Activated B cell treated with CpG ODN at 0.5 μM for 24 hours (primary cell): ENCODE measurements at places on chromosomes 1 and 21.
A peak's percentile ranks its signal among the peaks of the same experiment; 100 is the strongest.

- no peak overlapping the region for H3K4me3 ChIP-seq
- H3K27me3 ChIP-seq: no peaks in the 10 kb centered on the region
- H3K36me3 ChIP-seq: no peaks in the 10 kb centered on the region
- DNase-seq: no peak
- no peak overlapping the region for H3K27ac ChIP-seq
- no peaks in the 10 kb centered on the region for H3K4me1 ChIP-seq
These were observed 448.7 kb downstream of the LTN1 start for GRCh38 chr21:28543975-28544374.

- H3K27me3 ChIP-seq: peaks cover 31% of the 10 kb centered on the region
- H3K4me3 ChIP-seq: no peak overlapping the region
These were observed 43.1 kb upstream of the SUCO start for GRCh38 chr1:172489847-172490246.

DNA sequence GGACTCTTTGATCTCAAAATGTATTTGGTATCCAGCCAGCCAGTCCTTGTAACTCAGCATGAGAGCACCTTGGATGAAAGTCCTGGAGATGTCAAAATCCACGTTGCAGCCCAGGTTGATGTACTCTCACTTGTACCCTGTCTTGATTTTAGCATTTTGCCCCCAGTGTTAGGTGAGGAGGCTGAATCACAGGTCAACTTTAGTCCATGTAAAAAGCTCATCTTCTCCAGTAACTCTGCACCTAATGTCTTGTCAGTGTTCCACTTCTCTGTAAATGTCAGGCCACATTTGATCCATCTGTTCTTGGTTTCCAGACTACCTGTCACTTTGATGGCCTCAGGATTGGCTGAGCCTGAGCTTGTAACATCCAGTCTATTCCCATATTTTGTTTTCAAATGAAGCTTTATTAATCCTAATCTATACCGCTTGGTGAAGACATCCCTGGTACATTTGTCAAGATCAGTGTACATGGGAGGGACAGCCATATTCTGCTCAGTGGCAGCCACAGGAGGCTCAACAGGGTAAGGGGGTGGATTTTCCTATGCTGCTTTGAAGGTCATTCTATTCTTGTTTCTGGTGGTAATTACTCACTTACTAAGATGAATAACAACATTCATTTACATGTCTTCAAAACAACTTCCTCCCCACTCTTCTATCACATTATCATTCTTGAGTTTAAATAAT is 24.1 kb upstream of the FCRL3 start:
- peaks cover 18% of the 10 kb centered on the region for H3K36me3 ChIP-seq
- H3K27me3 ChIP-seq: no peaks in the 10 kb centered on the region
- no peak for DNase-seq
- H3K4me3 ChIP-seq: peak overlapping the region; percentile 67
- H3K4me1 ChIP-seq: peaks cover 75% of the 10 kb centered on the region
- peak overlapping the region; percentile 97 for H3K27ac ChIP-seq

- no peak overlapping the region for H3K27ac ChIP-seq
- DNase-seq: no peak
- no peaks in the 10 kb centered on the region for H3K4me1 ChIP-seq
- H3K36me3 ChIP-seq: peaks cover under 1% of the 10 kb centered on the region
These were observed 71.7 kb downstream of the APP start for GRCh38 chr21:26098772-26099397.

DNA sequence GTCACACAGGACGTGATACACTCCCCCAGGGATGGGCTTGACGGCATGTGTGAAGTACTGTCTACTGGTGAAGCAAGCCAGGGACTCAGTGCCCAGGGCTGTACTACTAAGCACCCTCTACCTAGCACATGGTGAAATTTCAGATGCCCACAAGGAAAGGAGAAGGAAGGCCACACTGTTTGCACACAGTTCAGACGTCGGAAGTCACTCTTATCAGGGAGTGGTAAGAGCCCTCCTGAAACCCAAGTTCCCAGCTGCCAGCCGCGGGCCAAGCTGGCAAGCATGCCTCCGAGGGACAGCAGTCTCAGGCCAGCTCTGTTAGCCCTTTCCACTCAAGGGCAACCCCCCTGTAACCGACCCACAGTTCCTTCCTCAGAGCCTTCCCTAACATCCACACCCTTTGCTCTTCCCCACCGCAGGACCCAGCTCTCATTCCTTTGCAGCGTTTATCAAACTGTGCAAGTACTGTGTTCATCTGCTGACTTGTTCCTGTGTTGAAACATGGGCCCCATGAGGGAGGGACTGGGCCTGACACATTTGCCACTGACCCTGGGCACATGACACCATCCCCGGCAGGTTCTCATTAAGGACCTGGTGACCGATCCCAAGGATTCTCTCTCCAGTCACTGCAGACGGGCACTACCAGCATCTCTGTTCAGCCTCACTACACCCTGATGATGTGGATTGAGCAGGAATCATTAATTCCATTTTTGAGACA is 58.5 kb downstream of the SLC66A1 start:
- H3K36me3 ChIP-seq: peaks cover 57% of the 10 kb centered on the region
- DNase-seq: no peak
- peak overlapping the region; percentile 50 for H3K27ac ChIP-seq

GRCh38 chr1:221264848-221265247 is 385.6 kb downstream of the HLX start:
- H3K4me3 ChIP-seq: no peak overlapping the region
- DNase-seq: no peak
- no peak overlapping the region for H3K27ac ChIP-seq

DNA sequence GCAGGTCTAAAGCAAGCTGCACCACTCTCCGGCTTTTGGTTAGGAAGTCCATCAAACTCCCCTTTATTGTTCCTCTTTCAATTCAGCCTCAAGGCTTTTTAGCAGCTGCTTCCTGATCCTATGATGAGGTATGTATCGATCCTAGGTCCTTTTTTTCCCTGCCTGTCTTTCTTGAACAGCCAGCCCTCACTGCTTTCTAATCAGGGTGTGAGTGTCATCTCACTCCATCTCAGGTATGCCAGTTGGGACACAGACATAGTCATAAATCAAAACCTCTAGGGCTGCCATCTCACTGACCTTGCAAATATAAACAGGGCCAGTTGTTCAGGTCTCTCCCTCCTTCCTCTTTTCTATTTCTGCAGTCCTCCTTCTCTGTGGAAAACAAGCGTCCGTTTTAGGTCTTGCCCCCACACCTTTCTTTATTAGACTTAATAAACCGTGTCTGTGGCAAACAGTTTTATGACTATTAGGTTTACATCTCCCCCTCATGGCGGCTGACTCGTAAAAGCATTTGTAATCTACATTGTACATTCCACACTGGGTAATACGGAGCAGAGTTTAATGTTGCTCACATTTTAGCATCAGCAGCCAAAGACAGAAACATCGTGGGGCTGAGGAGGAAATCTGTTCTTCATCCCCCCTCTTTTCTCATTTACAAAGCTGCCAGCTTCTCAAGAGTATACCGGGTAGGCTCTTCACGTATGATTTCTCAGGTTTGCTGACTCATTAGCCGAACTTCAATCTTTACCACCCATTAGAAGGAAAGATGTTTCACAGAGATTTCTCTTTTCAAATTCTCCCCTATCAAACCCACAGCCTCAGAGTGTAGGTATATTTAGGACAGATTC is 11.6 kb downstream of the STYXL2 start:
- H3K4me3 ChIP-seq: peak overlapping the region; percentile 72
- peak overlapping the region; percentile 36 for H3K27ac ChIP-seq
- H3K36me3 ChIP-seq: no peaks in the 10 kb centered on the region

- no peak for DNase-seq
- no peaks in the 10 kb centered on the region for H3K36me3 ChIP-seq
- H3K27me3 ChIP-seq: peaks cover 28% of the 10 kb centered on the region
- no peak overlapping the region for H3K27ac ChIP-seq
These were observed 6.3 kb upstream of the PLD5 start for GRCh38 chr1:242530761-242531160.

DNA sequence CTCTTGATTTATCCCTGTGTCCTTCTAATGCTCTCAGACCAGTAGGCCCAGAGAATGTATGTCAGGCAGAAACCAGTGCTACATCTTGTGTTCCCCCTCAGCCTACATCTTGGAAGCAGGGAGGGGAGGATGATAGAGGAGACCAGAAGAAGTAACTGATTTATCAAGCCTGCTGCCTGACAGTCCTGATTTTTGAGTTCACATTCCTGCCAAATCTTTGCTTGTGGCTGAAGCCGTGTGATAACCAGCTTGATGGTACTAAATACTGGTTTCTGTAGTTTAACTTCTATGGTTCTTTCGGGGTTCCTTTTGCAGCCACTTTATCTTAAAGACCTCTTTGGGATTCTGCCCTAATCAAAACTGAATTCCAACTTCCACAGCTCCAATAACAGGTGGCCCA is 59.7 kb upstream of the WDR26 start:
- no peak overlapping the region for H3K27ac ChIP-seq
- no peaks in the 10 kb centered on the region for H3K27me3 ChIP-seq
- H3K36me3 ChIP-seq: no peaks in the 10 kb centered on the region
- peaks cover 17% of the 10 kb centered on the region for H3K4me1 ChIP-seq

GRCh38 chr1:33719326-33719725 is 144.6 kb upstream of the HMGB4 start:
- no peak for DNase-seq
- H3K4me1 ChIP-seq: no peaks in the 10 kb centered on the region
- H3K36me3 ChIP-seq: no peaks in the 10 kb centered on the region

- H3K27me3 ChIP-seq: no peaks in the 10 kb centered on the region
- H3K27ac ChIP-seq: no peak overlapping the region
These were observed 166.5 kb downstream of the TNR start for GRCh38 chr1:175576865-175577264.

- no peaks in the 10 kb centered on the region for H3K36me3 ChIP-seq
- peaks cover 2% of the 10 kb centered on the region for H3K27me3 ChIP-seq
These were observed 31.4 kb upstream of the BCL9 start for GRCh38 chr1:147509786-147510395.

GRCh38 chr1:36285443-36286101 is 20.6 kb upstream of the SH3D21 start:
- peaks cover 83% of the 10 kb centered on the region for H3K36me3 ChIP-seq
- no peak for DNase-seq
- H3K4me1 ChIP-seq: peaks cover 11% of the 10 kb centered on the region
- no peak overlapping the region for H3K4me3 ChIP-seq

DNA sequence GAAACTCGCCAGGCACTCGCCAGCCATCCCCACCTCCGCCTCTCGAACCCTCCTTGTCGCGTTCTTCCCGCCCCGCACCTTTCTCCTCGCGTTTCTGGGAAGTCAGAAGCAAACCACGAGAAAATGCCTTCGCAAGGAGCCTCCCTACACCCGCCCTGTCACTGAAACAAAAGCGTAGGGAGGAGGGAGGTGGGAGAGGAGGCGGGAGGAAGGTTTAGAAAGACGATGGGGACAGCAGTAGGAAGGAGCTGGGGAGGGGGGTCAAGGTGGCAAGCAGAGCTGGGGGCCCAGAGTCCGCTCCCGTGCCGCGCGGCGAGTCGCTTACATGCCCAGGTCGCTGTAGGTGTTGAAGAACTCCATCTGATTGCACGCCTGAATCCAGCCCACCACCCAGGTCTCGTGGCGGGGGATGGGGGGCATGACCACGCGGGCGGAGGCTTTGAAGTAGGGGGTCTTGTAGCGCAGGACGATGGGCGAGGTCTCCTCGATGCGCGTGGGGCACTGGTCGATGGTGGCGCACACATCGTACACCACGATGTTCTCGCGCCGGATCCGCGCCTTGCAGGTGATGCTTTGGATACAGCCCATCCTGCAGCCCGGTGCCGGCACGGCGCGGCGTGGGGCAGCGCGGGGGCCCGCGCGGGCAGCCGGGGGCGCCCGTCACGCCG is 1.0 kb downstream of the FAM78B start:
- no peaks in the 10 kb centered on the region for H3K36me3 ChIP-seq

- H3K27me3 ChIP-seq: no peaks in the 10 kb centered on the region
- DNase-seq: peak; percentile 62
- H3K27ac ChIP-seq: no peak overlapping the region
- no peak overlapping the region for H3K4me3 ChIP-seq
These were observed 79.1 kb downstream of the NDUFS5 start for GRCh38 chr1:39105061-39105840.

GRCh38 chr1:235279694-235280093 is 48.3 kb downstream of the ARID4B start:
- DNase-seq: no peak
- H3K4me1 ChIP-seq: peaks cover 63% of the 10 kb centered on the region
- no peak overlapping the region for H3K4me3 ChIP-seq
- no peaks in the 10 kb centered on the region for H3K27me3 ChIP-seq
- H3K27ac ChIP-seq: no peak overlapping the region
- H3K36me3 ChIP-seq: peaks cover 7% of the 10 kb centered on the region

DNA sequence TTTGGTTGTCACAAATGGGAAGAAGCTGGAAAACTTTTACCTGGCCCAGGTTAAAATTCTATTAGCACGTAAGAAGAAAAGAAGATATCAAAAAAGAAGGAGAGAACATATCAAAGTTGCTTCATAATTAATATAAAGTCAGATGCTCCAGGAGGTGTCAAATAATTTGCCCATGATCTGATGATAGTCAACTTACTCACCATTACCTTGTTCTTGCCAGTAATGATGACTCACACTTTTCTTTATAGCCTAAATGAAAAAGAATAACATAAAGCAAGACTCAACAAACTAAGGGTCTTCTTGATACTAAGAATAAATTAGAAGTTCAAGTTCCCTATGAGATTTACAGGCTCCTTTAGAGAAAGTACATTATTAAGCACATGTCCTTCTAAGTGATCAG is 580.4 kb downstream of the TTLL7 start:
- no peaks in the 10 kb centered on the region for H3K4me1 ChIP-seq
- no peaks in the 10 kb centered on the region for H3K27me3 ChIP-seq
- DNase-seq: no peak
- no peak overlapping the region for H3K4me3 ChIP-seq
- no peaks in the 10 kb centered on the region for H3K36me3 ChIP-seq

- H3K27ac ChIP-seq: no peak overlapping the region
- H3K4me3 ChIP-seq: no peak overlapping the region
- peaks cover 33% of the 10 kb centered on the region for H3K27me3 ChIP-seq
- no peaks in the 10 kb centered on the region for H3K4me1 ChIP-seq
- H3K36me3 ChIP-seq: no peaks in the 10 kb centered on the region
These were observed 29.5 kb downstream of the SYT2 start for GRCh38 chr1:202680586-202681352.

DNA sequence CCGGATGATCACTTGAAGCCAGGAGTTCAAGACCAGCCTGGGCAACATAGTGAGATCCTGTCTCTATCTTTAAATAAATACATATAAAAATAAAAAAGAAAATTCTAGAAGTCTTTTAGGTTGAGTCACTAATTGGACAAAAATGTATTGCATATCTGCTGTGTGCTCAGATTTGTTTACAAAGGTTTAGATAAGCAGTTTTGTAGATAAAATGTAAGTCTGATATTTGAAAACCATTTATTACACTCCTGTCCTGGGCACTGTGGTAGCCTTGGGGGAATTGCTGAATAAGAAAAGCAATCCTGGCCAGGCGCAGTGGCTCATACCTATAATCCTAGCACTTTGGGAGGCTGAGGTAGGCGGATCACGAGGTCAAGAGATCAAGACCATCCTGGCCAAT is 11.6 kb downstream of the GMEB1 start:
- H3K27ac ChIP-seq: no peak overlapping the region
- no peaks in the 10 kb centered on the region for H3K27me3 ChIP-seq
- no peaks in the 10 kb centered on the region for H3K4me1 ChIP-seq
- DNase-seq: no peak
- H3K4me3 ChIP-seq: no peak overlapping the region

GRCh38 chr1:38420666-38421065 is 374.1 kb upstream of the POU3F1 start:
- H3K27me3 ChIP-seq: peaks cover 4% of the 10 kb centered on the region
- H3K4me1 ChIP-seq: no peaks in the 10 kb centered on the region
- H3K4me3 ChIP-seq: no peak overlapping the region
- no peaks in the 10 kb centered on the region for H3K36me3 ChIP-seq
- H3K27ac ChIP-seq: no peak overlapping the region

GRCh38 chr1:100811808-100812207 is 82.8 kb downstream of the EXTL2 start:
- no peak overlapping the region for H3K27ac ChIP-seq
- peaks cover 8% of the 10 kb centered on the region for H3K4me1 ChIP-seq
- no peaks in the 10 kb centered on the region for H3K36me3 ChIP-seq
- peaks cover 11% of the 10 kb centered on the region for H3K27me3 ChIP-seq
- DNase-seq: no peak
